ENCODE measurements at places on chromosomes 2 and 18. TPM values are rescaled to one million over a fixed set of nuclear protein-coding genes. Genes with fewer than 3 reads are reported as not detected.
A peak's percentile ranks its signal among the peaks of the same experiment; 100 is the strongest.

Gene TGFA
- 1.5 TPM for total RNA-seq

DNA sequence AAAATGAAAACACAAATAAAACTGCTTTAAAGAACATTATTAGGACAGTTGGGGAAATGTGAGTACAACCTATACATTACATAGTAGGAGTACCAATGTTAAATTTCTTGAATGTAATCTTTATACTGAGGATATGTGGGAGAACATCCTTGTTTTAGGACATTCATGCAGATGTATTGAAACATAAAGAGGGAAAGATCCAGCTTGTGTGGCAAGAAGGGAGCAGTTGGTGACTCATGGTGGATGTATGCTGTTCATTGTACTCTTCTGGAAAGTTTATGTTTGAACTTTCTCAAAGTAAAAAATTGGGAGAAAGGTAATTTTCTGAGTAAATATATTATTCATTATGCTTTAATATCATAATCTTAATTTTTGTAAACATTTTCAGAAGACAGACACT lies 132.1 kb upstream of the DLGAP1 start:
- H3K4me3 ChIP-seq: no peak overlapping the region
- no peak overlapping the region for H3K27ac ChIP-seq
- H3K36me3 ChIP-seq: peaks cover 2% of the 10 kb centered on the region
- no peaks in the 10 kb centered on the region for H3K4me1 ChIP-seq
- no peaks in the 10 kb centered on the region for H3K27me3 ChIP-seq

DNA sequence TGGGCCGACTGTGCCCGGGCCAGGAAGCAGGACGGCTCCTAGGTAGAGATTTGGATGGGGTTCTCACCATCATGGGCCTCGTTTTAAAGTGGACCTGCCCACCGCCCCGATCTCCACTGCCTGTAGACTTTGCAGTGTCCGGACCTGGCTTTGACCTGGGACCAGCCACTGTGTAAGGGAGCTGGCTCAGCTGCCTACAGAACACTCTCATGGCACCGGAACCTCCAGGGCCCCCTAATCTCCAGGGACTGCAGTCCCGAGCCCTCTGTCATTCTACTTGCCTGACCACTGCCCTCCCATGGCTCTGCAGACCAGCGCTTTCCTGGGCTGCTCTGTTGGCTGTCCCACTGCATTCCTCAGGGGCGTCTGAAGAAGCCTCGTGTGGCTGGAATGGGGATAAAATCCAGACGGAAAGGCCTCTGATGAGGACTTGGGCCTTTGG lies 120.8 kb downstream of the GLI2 start:
- no peaks in the 10 kb centered on the region for H3K36me3 ChIP-seq
- no peaks in the 10 kb centered on the region for H3K4me1 ChIP-seq
- no peak overlapping the region for H3K27ac ChIP-seq

Gene PMAIP1
- 20.3 TPM for total RNA-seq

- H3K4me3 ChIP-seq: no peak overlapping the region
- H3K4me1 ChIP-seq: no peaks in the 10 kb centered on the region
- peaks cover 3% of the 10 kb centered on the region for H3K27me3 ChIP-seq
- no peak for DNase-seq
These were observed 349.8 kb downstream of the RBM43 start for GRCh38 chr2:150911766-150912280.

DNA sequence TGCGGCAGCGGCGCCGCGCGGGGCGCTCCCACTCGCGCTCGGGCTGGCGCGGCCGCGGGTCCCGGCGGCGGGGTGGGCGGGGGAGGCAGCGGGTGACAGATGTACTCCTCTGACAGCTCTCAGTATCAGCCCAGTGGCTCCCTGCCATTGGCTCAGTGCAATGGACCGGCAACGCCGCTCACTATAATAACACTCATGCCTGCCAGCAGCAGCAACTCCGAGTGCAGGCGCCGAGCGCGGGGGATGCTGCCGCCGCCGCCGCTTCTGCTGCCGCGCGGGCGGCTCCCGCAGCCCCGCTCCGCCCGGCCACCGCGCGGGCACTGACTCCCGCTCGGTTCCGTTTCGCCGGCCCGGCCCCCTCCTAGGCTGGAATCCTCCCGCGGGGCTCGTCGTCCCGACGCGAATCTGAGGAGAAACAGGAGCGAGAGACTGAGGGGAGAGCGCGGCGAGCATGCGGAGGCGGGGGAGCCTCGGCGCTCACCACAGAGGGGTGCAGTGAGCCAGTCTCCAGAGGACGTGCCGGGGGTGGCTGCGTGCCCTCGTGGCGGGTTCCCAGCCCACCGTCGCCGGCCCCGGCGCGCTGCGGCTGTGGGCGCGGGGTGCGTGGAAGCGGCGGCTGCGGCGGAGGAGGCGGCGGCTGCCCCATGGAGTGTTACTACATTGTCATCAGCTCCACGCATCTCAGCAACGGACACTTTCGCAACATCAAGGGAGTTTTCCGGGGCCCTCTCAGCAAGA lies at the start of gene ZNF804A:
Gene ZNF804A, plus strand, starts transcription at position 214 of the 738 bp plus-strand sequence. Its CDS starts 431 bp downstream, at position 645.
- no peak for DNase-seq
- H3K4me3 ChIP-seq: peak within 1 kb of the TSS; percentile 69
- peaks cover 4% of the 10 kb centered on the region for H3K4me1 ChIP-seq
- H3K27me3 ChIP-seq: peaks cover 35% of the 10 kb centered on the region
- no peak within 1 kb of the TSS for H3K27ac ChIP-seq
- peaks cover 9% of the 10 kb centered on the region for H3K36me3 ChIP-seq

Gene SGPP2
- 0.33 TPM for total RNA-seq

DNA sequence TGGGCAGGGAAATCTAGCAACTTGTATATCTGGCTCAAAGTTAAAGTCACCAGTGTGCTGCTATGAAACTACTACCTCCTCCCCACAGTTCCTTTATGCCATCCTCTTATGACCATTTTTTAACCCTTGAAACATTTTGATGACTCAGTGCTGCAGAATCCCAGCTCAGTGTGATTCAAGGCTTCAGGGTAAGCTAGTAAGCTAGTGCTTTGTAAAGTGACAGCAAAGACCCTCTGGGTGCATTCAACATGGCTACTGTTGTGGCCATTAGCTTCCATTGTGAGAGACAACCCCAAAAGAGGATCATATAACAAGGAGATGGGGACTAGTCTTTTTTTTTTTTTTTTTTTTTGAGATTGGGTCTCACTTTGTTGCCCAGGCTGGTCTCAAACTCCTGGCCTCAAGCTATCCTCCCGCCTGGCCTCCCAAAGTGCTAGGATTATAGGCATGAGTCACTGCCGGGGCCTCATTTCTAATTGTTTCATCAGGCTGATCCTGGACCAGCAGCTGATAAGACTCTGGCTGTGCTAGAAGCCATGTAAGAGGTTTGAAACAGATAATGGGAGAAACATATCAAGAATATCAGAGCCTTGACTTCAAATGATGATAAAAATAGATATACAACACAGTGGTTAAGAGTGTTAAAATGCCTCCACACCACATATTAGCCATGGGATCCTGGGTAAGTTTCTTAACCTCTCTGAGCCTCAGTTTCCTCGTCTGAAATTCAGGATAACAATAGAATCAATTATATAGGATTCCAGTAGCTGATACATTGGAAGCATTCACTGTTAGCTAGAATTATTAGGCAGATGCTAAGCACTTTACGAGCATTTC lies 65.7 kb upstream of the RTN4 start:
- no peak for DNase-seq
- no peak overlapping the region for H3K27ac ChIP-seq
- H3K27me3 ChIP-seq: peaks cover 3% of the 10 kb centered on the region
- H3K36me3 ChIP-seq: no peaks in the 10 kb centered on the region
- H3K4me3 ChIP-seq: no peak overlapping the region
- H3K4me1 ChIP-seq: peaks cover 28% of the 10 kb centered on the region

DNA sequence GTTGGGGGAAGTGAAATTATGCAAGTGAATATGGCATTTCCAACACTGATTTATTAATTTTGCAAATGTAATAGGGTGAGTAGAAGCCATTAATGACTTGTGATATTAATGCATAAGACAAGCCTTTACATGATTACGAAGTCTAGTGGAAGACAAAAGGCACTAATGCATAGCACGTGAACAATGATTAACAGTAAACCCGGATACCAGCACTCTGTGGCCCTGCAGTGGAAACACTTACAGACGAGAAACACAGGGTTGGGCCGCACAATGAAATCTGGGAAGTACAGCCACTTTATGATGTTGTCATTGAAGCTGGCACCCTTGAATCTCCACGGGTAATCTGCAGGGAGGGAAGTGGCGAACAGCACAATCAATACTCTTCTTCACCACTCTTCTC lies 233.4 kb downstream of the NAPG start:
- no peak overlapping the region for H3K4me3 ChIP-seq
- no peaks in the 10 kb centered on the region for H3K27me3 ChIP-seq
- no peaks in the 10 kb centered on the region for H3K4me1 ChIP-seq
- H3K27ac ChIP-seq: no peak overlapping the region
- H3K36me3 ChIP-seq: no peaks in the 10 kb centered on the region

GRCh38 chr18:6729247-6730091 lies at the start of gene ARHGAP28:
ARHGAP28 (plus strand) TSS chr18:6729716; CDS start chr18:6729822, 106 bp downstream.
- no peak for DNase-seq
- no peaks in the 10 kb centered on the region for H3K36me3 ChIP-seq
- H3K4me3 ChIP-seq: peak within 1 kb of the TSS; percentile 62
- H3K4me1 ChIP-seq: peaks cover 4% of the 10 kb centered on the region

GRCh38 chr2:113077921-113078320 lies 10.2 kb downstream of the IL1F10 start:
- H3K27me3 ChIP-seq: no peaks in the 10 kb centered on the region
- H3K4me3 ChIP-seq: no peak overlapping the region
- H3K27ac ChIP-seq: no peak overlapping the region
- H3K4me1 ChIP-seq: peaks cover 13% of the 10 kb centered on the region
- no peaks in the 10 kb centered on the region for H3K36me3 ChIP-seq

Gene CRACDL
- 0.88 TPM for total RNA-seq

Gene ALKAL2
- total RNA-seq: not detected

Gene LRP2
- total RNA-seq: not detected

Gene ORMDL1
- total RNA-seq: 206 TPM

- H3K36me3 ChIP-seq: no peaks in the 10 kb centered on the region
- no peak overlapping the region for H3K4me3 ChIP-seq
These were observed 32.0 kb downstream of the B4GALT6 start for GRCh38 chr18:31652357-31652756.
